Hematopoietic multipotent progenitor cell treated with erythropoietin and hydrocortisone succinate and interleukin-3 and kit ligand, for 4 days (in vitro differentiated cells): ENCODE measurements at places on chromosomes 4 and X.

DNA sequence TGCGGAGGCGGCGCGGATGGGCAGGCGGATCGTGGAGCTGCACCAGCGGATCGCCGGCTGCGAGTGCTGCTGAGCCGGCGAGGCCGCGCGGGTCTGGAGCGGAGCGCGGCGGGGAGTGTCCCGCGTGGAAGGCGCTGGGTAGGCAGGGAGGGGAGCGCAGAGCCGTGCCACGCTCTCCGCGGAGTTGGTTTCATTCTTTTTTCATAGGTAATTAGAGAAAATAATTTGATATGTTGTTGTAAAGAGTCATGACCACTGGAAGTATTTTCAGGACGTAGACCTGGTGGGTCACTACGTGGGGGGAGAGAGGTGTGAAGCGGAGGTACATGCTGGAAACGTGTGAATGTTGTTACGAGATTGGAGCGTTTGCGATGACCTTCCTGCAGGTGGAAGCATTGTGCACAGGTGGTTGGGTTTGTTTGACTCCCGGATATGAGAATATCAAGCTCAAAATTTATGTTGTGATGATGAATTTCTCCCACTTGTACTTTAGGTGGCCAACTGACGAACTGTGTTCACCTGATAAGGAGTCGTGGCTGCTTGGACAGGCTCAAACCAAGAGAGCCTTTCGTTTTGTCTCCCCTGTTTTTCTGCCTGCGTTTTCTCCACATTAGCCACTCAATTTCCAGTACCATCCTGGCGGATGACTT is 19.1 kb upstream of the S100P start:
- peak; percentile 81 for DNase-seq

- DNase-seq: peak; percentile 87
Observed at GRCh38 chrX:65610040-65610439, 57.4 kb upstream of the MSN start.

GRCh38 chr4:2331519-2332200 is 69.8 kb upstream of the MXD4 start:
- DNase-seq: no peak

DNA sequence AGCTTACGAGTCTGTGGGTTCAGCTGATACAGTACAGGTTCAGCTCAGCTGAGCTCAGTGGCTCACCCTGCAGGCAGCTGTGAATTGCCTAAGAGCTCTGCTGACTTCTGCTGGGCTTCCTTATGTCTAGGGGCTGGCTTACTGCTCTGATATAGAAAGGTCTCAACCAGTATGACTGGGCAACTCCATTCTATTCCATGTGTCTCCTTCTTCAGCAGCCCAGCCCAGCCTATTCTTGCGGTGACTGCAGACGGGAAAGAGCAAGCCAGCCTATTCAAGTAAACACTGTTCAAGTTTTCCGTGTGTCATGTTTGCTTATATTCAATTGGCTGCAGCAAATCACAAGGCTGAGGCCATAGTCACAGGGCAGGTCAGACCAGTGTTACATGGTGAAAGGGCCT is 615.4 kb upstream of the ZFP42 start:
- DNase-seq: no peak

GRCh38 chr4:165875446-165875845 is 2.4 kb downstream of the TLL1 start:
- no peak for DNase-seq
